ENCODE measurements at places on chromosomes 12 and 14.

DNA sequence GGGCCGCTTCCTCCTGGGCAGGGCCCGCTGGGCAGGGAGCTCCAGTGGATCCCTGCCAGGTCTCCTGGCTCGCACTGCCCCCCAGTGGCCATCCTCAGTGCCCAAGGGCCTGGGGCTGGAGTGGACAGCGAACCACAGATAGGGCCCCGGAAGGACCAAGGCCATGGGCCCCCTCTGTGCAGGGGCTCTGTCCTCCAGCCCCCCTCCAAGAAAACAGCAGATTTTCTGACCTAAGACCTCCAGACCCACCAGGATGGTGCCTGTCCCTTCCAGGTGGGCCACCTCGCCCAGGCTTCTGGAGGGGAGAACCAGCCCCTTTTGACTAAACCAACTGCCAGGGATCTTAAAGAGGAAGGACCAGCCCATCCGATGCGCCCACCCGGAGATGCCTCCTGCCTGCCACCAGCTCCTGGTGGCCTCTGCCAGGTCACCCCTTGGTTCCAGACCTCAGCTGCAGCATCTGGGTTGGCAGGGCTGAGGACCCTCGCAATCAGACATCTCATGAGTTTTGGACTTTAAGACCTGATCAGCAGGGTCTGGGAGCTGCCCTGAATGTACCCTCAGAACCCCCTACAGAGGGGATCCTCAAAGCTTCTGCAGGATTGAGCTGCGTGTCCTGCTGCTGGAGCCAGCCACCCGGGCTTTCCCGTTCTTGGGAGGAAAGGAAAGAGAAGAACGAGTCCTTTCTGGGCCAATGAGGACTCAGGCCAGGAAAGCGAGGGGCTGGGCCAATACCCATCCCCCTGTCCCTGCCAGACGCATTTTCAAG, 325.8 kb upstream of the DIO3 start:
- peak; percentile 54 for DNase-seq

DNA sequence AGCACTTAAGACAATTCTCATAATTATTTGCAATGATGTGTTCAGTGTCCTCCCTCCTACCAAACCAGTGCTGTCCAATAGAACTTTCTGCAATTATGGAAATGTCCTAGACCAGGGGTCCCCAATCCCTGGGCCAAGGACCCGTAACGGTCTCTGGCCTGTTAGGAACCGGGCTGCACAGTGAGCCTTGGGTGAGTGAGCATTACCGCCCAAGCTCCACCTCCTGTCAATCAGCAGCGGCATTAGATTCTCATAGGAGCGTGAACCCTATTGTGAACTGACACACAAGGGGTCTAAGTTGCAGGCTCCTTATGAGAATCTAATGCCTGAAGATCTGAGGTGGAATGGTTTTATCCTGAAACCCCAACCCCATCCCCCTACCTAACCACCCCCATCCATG, 3.9 kb downstream of the SVOP start:
- DNase-seq, result no peak

DNA sequence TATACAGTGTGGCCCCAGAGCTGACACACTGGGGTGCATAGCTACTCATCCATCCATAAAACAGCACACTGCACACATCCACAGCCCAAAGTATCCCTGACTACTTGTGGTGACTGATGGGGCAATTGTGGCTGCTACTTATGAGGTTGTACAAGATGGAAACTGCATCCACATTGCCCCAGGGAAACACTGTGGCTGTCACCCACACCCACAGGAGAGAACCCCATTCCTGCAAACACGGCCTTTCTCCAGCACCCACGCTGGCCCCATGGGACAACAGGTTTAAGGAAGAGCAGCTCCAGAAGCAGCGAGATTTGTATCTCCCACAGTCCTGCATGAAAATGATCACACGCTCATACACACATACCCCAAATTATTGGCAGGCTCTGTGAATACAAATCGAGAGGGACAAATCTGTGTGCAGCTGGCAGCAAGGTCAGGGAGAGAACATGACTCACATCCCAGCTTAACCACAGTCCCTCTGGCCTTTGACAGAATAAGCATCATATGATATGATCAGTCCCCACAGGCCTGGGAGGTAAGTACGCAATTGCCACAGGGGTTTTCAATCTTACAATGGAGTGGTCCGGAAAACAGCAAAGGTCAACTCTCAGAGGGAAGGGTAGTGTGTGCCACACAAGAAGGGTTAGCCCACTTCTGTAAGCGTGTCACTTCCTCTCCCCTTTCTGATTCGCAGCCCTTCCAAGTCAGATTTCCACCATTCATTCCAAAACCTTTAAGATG, 61.9 kb downstream of the ESR2 start:
- no peak for DNase-seq

DNA sequence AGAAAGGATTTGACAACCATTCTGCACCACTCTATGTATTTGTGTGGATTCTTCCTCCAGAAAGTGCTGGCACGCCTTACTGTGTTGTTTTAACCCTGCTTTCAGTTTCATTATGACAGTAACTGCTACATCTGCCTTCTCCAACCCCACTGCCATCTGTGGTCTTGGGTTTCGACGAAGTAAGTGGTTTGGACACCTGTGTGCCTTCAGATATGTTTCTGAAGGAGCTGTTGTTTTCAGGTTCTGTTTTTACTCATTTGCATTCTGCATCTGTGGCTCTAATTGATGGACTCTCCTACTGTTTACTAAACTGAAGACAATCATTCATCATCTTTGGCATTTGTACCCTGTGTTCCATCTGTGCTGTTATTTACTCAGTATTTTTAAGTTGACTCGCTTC, 4.1 kb downstream of the TSHR start:
- no peak for DNase-seq

DNA sequence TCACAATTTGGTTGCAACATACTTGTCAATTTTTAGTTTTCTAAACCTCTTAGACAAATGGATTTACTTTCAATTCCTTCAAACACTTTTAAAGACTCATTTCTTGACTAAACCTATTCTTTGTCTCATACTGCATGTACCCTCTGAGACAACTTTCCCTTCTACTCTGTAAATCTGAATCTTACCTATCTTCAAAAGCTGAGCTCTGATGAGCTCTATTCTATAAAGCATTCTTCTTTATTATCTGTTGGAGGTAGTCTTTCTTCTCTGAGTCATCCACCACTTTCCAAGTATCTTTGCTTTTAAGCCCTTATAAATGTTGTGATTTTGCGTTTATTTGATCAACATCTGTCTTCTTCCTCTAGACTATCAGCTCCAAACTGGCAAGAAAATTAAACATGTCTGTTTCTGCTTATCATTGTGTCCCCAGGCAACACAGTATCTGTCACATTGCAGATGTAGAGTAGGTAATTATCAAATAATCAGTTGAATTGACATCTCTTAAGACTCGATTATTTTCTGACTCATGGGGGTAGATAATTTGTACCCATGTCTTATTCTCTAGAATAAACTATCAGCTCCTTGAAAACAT, 265.6 kb upstream of the FAR2 start:
- DNase-seq, result no peak

DNA sequence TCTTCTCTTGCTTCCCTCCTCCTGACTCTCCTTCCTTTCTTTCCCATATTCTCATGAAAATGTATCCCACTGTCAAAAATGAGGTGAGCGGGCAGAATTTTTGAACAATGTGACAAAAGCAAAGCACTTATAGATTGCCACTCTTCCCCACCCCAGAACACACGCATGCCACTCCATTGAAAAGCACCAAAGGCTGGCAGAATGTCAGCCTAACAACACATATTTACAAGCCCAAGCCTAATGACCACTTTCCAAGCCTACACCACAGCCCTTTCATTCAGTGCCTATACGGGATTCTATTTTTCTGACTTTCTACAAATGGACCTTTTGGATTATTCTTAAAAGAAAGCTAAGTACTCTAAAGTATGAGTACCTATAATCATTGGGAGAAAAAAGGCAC, 62.9 kb upstream of the METAP2 start:
- DNase-seq, result no peak

GRCh38 chr14:95511687-95512086, 4.8 kb downstream of the SYNE3 start:
- DNase-seq, result no peak

- no peak for DNase-seq
Observed at GRCh38 chr12:111757361-111758119, 9.2 kb upstream of the ALDH2 start.

GRCh38 chr12:43749016-43749415, 9.6 kb downstream of the PUS7L start:
- DNase-seq, result no peak

- no peak for DNase-seq
Observed at GRCh38 chr14:99679543-99679942, 4.6 kb upstream of the CYP46A1 start.

- DNase-seq, result no peak
Observed at GRCh38 chr12:19800884-19801283, 361.6 kb downstream of the AEBP2 start.

DNA sequence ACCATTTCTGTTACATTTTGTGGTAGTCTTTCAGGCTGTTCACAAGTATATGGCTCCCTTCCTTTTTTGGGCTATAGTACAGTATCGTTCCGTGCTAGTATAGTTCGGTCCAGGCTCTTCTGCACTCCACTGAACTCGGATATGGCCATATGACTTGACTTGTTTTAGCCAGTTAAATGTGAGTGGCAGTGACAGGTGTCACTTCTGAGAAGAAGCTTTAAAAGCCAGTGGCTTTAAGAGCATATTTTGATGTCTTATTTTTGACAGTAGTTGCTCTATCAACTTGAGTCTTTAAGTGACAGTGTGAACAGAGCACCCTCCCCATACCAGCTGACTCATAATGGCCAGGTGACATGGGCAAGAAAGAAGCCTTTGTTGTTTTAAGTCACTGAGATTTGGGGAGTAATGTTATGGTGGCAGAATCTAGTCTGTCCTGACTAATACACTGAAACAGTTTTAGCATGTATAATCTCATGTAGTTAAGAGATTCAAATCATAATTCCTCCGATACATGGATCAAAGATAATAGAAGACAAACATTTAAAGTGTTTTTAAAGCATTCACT, 64.6 kb downstream of the ANO4 start:
- no peak for DNase-seq

DNA sequence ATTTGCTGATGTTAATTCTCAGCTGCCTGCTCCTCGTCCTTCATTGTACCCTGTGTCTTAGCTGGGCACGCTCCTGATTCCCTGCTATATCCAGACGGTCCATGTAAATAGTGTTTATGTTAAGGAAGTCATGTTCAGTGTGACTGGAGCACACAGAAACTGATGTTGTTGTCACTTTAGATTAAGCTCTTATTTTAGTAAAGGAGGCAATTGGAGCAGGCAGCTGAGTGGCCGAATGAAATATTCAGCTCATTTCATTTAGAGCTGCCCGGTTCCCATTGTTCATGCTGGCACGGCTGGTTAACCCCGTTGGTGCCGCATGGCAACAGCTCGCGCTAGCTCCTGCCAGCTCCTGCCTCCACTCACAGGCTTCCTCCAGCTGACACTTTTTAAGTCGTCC, 446.8 kb upstream of the SOX5 start:
- DNase-seq, result no peak

DNA sequence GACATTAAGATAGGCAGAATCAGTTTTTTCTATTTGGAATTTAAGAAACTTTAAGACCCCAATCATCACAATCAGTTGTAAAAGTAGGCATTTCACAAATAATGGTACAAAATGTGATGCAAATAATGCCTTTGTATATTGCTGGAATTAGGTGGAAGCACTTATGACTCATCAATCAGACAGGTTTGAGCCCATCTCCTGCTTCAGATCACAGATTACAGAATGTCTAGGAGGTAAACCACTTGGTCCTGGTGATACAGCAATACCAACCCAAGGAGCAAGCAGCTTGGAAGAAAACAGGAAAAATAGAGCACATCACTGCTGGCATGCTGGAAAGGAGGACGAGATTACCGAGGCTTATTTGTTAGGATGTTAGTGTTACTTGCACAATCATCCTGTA, 57.6 kb downstream of the C12orf56 start:
- DNase-seq, result no peak

GRCh38 chr14:21264025-21264801, 5.0 kb downstream of the HNRNPC start:
- DNase-seq, result no peak

GRCh38 chr14:51716610-51717009, 64.9 kb downstream of the FRMD6 start:
- no peak for DNase-seq

DNA sequence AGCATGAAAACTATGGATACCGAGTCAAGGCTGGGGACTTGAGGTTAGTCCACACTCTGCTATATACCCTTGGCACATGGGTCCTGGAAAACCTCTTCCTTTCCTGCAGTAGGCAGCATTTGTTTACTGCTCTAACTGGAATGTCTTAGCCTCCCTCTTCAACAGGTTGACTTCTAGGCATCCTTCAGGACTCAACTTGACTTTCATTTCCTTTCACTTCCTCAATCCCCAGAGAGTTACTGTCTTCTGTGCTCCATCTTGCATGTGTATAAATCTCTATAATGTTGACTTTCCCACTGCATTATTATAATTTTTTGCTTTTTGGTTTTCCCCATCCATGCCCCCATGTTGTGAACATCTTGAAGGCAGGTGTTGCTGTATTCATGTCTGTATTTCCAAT, 107.9 kb downstream of the VRK1 start:
- no peak for DNase-seq
